Hepatic stellate cell (primary cell): ENCODE measurements at places on chromosomes 4 and X.
A peak's percentile ranks its signal among the peaks of the same experiment; 100 is the strongest.

DNA sequence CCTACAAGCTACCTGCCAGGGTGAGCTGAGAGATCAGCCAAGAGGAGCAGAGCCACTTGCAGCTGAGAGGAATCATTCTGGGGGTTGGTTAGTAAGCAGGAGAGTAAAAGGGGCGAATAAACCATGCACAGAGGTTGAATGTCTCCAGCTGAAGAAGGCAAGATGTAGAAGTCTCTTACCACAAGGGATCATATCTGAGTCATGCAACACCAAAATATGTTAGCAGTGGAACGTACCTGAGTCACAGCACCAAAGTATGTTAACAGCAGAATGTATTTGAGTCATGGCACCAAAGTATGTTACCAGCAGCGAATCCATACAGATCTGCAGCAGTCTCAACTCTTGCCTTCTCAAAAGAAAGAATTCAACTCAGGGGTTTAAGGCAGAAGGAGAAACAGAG, 29.9 kb downstream of the C4orf51 start:
- peak; percentile 75 for DNase-seq

DNA sequence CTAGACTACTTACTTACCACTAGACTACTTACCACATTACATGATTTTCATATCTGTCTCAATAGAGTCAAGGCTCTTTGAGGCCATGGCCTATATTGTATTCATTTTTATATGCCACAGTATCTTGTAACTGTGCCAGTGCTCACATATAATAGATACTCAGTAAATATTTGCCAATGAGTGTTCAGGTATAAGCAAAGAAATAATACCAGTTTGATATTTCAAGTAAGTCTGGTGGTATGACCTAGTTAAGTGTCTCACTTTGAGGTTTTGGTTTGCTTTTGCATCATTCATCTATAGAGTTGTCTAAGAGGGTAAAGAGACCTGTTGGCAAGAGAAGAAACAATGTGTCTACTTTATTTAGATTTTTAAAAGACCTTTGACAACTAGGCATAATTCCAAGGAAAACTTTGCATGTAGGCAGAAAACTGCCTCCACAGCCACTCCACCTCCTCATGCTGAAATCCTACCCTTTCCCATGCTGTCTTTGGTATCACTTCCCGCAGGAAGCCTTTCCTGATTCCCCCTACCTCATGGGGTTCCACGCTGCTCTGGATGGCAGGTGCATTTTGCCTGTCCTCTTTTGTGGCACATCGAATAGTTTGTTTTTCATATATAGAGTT, 91.3 kb upstream of the KLHL13 start:
- DNase-seq: no peak

DNA sequence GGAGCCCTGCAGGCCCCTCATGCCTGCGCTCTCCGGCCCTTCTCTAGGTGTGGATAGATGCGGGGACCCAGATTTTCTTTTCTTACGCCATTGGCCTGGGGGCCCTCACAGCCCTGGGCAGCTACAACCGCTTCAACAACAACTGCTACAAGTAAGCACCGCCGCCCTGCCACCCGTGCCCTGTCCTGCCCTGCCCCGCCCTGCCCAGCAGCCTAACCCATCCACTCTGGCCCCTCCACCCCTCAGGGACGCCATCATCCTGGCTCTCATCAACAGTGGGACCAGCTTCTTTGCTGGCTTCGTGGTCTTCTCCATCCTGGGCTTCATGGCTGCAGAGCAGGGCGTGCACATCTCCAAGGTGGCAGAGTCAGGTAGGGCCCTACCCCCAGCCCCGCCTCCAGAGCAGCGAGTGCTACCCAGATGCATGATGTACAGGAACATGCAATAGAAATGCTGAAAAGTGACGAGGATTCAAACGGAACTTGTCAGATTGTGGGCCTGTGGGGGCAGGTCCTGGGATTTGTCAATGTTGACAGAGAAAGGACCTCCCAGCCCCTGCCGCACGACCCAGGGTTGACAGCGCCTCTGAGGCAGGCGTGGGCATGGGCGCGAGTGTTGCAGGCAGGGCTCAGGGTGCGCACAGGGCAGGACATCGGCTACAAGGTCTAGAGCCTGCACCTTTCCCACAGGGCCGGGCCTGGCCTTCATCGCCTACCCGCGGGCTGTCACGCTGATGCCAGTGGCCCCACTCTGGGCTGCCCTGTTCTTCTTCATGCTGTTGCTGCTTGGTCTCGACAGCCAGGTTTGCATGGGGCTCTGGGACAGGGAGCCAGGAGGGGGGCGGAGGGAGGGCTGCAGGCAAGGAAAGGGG, 5.7 kb downstream of the SLC6A8 start:
- DNase-seq: no peak

- no peak for DNase-seq
Observed at GRCh38 chrX:1306909-1307625, 29.5 kb upstream of the IL3RA start.

DNA sequence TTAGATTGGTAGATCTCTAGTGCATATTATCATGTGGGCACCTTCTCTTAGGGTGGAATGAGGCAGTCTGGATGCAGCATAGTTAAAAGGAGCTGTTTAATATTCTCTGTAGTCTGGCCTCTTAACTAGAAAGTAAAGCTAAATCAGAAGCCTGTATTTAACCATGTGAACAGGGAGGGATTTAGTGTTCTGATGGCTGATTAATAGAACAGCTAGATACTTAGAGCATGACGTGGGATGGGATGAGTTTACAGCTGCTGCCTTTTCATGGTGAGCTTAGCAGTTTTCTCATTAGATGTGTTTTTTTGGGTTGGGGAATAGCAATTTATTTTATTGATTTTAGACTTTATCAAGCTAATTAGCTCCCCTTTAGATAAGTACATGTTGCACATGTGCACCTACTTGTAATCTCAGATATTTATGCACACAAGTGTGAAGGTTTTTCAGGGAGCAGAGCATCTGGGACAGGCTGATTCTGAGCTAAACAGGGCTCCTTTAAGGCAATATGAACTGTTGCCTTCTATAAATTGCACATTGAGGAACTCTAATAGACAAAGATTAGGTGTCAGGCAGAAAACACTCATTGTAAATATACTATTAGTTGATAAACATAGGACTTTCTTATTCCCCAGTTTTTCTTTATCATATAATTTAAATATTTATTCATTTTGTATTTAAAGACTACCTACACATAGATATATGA, 34.1 kb downstream of the YIPF6 start:
- DNase-seq: no peak

DNA sequence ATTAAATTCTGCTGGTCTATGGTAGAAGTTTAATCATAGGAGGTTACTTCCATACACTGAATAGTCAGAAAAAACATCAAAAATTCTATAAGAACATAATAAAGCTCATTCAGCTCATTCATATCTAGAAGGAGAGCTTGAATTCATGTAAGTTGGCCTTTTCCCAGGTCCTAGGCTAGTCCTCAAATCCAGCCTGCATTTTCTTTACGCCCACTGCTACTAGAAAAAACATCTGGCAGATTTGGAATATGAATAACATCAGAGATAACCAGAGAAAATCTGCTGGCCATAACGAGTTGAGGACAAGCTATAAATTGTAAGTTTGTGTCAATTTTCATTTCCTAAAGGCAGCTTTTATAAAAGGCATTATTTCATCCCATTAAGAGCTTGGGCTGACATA, 95.5 kb downstream of the MXRA5 start:
- DNase-seq: no peak

GRCh38 chr4:17762726-17763125, 18.7 kb downstream of the FAM184B start:
- no peak for DNase-seq

- no peak for DNase-seq
Observed at GRCh38 chr4:41887821-41888686, 47.2 kb upstream of the TMEM33 start.

GRCh38 chrX:41394293-41394692, 52.9 kb upstream of the NYX start:
- DNase-seq: no peak

GRCh38 chr4:94516999-94517398, 65.3 kb downstream of the PDLIM5 start:
- no peak for DNase-seq

DNA sequence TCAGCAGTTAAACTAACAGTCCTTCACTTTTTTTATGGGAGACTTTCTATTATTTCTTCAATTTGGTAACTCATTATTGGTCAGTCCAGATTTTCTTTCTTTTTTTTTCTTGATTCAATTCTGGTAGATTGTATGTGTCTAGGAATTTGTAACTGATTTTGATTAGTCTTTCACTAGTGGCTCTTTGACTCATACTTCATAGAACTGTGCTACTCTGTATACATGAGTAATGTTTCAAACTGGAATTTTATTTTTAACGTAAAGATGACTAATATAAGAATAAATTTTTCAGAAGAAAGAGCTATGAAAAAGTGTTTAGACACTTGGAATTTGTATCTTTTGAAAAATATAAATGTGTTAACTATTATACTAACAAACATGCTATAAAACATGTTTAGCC, 813.0 kb downstream of the TRAM1L1 start:
- no peak for DNase-seq

GRCh38 chrX:11533199-11533651, 132.5 kb downstream of the ARHGAP6 start:
- DNase-seq: peak; percentile 27

GRCh38 chrX:6021316-6022091, 207.2 kb downstream of the NLGN4X start:
- DNase-seq: no peak

DNA sequence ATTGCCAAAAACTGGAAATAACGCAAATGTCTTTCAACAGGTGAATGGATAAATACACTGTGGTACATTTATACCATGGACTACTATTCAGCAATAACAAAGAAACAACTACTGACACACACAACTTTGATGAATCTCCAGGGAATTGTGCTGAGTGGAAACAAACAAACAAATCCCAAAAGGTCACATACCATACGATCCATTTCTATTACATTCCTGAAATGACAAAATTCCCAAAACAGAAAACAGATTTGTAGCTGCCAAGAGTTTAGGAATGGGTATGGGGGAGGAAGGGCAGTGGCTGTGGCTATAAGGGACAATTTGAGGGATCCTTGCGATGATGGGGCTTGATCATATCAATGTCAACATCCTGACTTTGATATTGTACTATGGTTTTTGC, 2.5 kb downstream of the ZNF182 start:
- DNase-seq: no peak

GRCh38 chrX:147626605-147627004, 285.1 kb upstream of the FMR1 start:
- no peak for DNase-seq

- DNase-seq: peak; percentile 40
Observed at GRCh38 chrX:72620550-72621145, 48.0 kb upstream of the HDAC8 start.

DNA sequence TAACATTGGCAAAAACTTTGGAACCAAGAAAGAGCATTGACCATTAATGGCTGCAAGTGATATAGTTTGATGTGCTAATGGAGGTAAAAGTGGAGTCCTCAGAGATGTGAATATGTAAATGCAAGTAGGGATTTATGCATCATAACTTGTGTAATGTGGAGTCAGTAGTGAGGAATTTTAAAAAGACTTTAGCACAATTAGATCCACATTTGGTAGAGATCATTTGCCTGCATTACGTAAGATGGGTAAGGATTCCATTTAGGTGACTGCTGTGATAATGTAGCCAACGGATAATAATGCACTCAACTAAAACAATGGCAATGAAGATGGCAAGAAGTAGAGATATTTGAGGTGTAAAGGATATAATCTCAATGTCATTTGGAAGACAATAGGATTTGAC, 1128.4 kb downstream of the ADGRL3 start:
- no peak for DNase-seq

DNA sequence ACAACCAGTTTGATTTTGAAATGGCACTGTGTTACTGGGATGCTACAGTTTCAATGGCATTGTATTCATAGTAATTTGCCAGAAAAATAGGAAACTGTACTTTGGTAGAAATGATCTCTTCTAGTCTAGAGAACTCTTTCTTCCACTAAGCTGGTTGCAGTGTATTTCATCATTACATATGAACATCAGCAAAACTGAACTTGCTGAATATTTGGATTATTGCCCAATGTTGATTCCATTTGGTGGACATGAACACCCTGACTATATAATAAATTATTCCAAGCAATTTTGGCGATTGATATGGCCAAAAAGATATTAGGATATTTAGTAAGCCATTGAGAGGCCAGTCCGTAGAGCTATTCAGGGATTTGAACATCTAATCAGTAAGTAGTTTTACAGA, 191.8 kb upstream of the CXorf66 start:
- DNase-seq: no peak
